ENCODE measurements at places on chromosomes 11 and 22.

DNA sequence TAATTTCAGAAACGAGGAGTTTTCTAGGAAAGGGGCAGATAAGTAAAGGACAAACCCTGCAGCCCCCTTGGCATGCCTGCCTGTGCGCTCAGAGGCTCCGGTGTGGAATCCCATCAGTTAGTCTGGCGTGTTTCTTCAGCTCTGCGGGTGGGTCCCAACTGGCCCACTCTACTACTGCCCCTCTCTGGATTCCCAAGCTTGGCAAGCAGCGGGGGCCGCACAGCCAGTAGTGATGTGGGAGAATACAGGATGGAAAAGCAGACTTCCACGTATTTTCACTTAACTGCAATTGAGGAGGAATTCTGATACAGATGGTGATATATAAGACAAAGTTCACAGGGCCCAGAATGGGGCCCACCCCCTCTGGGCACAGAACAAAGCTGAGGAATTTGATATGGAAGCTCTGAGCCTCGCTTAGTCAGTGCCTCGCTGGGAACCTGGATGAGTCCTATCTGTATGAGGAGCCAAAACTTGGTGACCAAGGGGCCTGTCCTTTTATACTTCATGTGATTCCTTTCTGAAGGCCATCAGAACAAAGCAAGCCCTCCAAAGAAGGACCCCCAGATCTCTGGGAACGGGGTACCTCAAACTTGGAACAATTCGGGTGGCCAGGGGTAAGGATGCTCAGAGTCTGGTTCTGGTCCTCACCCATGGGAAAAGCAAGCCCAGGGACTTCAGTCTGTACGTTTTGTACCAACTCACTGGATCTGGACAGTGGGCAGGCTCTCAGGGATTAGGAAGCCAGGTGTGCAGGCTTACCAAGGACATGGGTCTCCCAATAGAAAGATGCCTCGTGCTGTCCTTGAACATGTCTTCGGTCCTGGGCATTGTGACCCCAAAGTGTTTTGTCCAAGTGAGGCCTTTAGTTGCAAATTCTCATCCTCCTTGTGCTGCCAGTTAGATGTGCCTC is 26.0 kb downstream of the RELT start:
- no peak for DNase-seq

- DNase-seq = no peak
Measured at GRCh38 chr11:129657866-129658525, 157.7 kb upstream of the TMEM45B start.

DNA sequence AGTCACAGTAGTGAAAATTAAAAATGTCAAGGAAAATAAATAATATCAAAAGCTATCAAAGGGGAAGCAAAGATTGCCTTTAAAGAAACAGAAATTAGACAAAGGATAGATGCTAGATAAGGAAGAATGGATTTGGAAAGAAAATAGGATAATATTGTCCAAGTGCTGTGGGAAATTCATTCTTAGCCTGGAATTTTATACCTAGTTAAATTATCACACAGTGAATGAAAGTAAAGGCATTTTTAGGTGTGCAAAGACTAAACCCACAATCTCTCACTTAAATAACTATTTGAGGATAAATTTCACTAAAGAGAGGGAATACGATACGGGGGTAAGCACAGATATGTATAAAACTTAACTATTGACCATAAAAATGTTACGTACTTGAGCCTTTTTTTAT is 511.1 kb downstream of the TMEM135 start:
- no peak for DNase-seq

- DNase-seq = no peak
Measured at GRCh38 chr11:10605941-10606381, 37.5 kb upstream of the LYVE1 start.

DNA sequence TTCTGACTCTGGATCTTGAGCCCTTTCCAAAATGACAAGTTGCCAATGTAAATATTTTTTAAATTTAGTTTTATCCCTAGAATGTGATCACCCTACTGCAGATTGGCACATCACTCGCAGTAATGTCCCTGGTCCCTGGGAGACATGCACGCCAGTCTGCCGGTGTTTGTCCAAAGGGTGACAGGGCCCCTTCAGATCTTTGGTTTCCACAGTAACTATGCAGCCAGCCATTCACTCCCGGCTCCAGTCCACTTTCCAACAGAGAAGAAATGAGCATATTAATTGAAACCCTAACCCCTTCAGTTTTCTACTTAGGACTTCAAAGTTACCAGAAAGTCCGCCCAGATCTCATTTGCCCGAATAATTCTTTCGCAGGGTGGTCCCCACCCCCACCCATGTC is 25.8 kb upstream of the RASSF10 start:
- no peak for DNase-seq

DNA sequence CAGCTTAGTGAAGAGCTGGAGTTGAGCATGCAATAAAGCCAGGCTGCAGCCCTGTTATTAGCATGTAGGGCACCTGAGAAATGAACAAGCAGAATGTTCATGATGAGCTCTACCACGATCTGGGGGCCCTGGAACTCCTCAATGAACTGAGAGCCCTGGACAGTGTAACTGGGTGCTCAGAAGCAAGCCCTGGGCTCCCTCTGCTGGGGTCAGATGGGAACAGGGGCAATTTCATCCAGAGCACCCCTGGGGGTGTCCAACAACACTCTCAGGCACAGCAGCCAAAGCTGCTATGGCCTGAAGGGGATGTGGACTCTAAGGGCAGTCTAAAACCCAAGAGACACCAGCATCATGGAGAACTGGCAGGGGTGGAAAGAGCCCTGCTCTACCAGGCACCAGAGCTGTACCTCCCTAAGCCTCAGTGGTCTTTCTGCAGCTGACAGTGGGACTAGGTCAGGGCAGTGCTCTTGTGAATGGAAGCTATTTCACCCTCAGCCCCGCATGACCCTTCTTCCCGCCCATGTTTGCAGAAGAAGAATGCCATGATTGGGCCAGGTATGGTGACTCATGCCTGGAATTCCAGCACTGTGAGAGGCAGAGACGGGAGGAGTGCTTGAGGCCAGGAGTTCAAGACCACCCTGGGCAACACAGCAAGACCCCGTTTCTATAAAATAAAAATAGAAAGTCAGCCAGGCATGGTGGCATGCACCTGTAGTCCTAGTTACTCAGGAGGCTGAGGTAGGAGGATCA is 28.9 kb downstream of the THOC5 start:
- no peak for DNase-seq

DNA sequence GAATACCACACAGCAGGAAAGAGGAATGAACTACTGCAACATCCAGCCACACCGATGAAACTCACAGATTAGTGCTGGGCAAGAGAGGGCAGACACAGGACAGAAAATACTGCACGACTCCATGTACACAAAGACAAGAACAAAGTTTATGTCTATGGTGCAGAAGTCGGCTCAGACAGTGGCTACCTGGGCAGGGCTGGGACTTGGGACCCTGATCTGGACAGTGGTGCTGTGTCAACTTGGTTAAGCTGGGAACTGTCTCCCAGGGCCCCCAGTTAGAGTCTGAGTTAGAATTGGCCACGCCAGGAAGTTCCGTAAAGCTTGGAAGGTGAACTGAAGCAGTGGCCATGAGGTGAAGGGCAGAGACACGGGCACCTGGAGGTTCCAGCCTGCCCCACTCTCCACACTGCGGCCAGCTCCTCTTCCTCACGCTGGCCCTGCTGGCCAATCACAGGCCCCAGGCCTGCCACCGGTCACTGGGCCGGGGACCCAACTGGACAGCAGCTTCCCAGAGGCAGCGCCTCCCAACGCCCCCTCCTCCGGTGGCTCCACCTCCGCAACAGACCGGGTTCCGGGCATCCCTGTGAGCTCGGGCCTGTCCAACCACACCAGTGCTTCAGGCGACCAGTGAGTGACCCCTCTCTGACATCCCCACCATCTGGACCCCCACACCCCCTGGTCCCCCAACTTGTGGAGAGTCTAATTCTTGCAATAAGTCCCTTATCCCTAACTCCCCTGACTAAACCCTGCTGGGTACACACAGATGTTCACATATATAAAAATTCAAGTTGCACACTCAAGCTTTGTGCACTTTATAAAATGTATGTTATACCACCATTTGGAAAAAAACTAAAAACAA is 93.7 kb downstream of the MICAL3 start:
- no peak for DNase-seq

GRCh38 chr22:37674951-37675929 is at the start of gene LGALS1:
Gene LGALS1 (plus strand): TSS chr22:37675636. CDS start chr22:37675703, 67 bp downstream.
- no peak for DNase-seq

- DNase-seq = no peak
Measured at GRCh38 chr11:130775306-130776060, 140.8 kb downstream of the SNX19 start.

GRCh38 chr11:75907906-75908527 is 93.0 kb downstream of the UVRAG start:
- no peak for DNase-seq

GRCh38 chr11:124113890-124114289 is 1.4 kb upstream of the VWA5A start:
- no peak for DNase-seq

DNA sequence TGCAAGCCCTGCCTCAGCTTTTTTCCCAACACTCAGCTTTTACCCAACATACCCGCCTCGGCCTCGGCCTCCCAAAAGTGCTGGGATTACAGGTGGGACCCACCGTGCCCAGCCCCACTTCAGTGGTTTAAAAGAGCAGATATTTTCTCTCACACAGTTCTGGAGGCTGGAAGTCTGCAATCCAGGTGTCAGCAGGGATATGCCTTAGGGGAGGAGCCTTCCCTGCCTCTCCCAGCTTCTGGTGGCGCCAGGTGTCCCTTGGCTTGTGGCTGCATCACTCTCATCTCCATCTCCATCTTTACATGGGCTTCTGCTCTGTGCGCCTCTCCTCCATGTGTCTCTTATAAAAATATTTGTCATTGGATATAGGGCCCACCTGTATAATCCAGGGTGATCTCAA is 50.0 kb downstream of the MCHR1 start:
- no peak for DNase-seq

DNA sequence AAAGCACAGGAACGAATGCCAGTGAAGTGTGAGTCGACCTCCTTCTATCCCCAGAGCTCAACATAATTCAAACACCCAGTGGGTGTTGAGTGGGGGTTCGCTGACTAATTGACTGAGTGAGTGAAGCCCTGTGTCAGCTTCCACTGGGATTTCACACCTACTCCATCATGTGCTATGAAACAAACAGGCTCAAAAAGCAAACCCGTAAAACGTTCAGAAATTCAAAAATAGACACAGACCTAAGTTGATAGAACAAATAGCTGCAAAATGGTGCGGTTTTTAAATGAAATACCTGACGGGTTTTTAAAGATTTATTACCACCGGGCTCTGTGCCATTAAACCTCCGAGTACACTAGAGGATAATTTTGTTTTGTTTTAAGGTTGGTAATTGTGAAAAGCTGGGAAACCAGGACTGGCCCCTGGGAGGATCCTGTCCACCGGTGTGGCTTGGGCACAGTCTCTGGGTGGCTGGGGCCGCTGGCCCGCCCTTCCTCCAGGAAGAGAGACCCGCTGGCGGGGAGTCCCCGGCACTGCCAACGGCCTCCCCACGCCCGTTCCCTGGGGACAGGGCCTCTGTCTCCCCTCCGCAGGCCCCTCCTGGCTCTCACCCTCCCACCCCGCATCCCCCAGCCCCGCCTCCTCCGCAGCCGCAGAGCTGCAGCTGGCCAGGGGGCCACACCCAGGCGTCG is 13.6 kb downstream of the KCNJ5 start:
- peak; percentile 63 for DNase-seq

DNA sequence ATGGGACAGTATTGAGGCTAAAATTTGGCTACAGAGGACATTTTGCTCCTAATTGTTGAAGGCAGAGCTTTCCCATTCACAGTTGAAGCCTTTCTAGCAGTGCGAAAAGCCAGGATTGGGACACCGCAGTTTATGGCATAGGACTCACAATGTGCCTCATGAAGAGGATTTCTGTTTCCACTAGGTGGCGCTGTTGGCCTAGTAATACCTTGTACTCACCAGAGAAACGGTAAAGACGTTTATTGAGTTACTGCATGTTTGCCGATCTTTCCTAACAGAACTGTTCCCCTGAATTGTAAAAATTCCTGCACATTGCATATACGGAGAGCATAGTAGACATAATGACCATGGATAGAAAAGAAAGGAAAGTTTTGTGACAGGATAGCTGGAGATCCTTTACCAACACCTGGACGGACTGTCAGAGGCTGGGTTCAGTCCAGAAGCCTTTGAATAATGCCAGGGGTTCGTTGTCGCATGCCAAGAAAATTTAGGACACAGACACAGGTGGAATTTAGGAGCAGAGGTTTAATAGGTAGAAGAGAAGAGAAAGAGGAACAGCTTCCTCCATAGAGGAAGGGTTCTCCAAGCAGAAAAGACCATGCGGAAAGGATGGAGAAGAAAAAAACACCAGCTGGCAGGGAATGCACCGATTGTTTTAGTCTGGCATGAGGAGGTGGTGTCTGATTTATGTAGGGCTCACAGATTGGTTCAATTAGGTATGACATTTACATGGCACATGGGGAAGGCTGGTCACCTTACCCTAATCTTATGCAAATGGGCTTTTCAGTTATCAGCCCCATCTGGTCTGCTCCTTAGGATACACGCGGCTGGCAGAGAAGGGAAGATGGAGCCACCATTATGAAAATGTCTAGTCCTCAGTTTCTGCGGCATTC is 10.8 kb upstream of the OR51D1 start:
- DNase-seq = peak; percentile 34

Measured in NCI-H2171 (cell line).